NCI-H1436 treated with DMSO at 0.1 percent for 48 hours (cell line): ENCODE measurements at places on chromosomes 1 and 21.

GRCh38 chr1:182839209-182840066 lies at the start of gene DHX9:
DHX9 (plus strand) TSS chr1:182839347; CDS start chr1:182842567, 3,220 bp downstream.
- peak; percentile 61 for DNase-seq

DNA sequence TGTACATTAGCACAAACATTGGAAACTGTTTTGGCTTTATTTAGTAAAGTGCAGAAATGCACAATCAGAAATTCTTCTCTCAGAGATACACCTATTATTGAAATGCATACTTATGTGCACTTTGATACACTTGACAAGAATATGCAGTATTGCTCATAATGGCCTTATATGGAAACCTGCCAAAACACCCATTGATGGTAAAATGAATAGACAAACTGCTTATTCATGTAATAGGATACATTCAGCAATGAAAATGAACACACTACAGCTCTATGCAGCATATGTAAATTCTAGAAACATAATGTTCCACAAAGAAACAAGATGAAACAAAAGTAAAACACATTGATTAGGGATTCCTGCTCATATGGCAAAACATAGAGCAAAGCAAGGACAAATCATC lies 223.9 kb downstream of the S1PR1 start:
- DNase-seq = no peak

- no peak for DNase-seq
Measured at GRCh38 chr1:29343476-29343875, 107.2 kb downstream of the PTPRU start.

DNA sequence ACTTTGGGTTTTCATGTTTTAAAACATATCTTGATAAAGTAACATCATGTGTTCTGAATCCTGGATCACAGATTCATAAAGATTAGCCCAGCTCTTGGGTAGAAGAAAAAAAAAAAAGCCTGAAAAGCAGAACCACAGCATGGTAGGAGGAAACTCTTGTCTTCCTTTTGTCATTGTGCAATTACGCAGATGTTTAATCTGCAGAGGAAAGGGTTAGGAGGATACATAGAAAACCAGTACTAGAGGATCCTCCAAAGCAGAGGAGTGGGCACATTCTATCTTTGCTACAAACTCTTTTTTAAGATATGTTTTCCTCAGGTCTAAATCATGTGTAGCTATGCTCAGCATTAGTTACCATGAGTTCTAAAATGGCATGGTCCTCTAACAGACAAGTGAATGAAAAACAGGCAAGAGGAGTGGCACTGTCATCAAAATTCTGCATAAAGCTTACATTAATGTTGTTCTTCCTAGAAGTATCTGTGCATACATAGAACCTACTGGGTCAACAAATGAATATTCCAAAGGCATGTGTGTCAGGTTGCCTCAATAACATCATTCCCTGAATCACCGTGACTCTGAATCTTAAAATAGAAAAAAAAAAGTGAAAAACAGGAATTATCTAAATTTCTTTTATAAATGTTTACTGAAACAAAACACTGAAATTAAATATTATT lies 107.0 kb downstream of the NME7 start:
- no peak for DNase-seq

GRCh38 chr1:234668577-234668955 lies 58.6 kb upstream of the IRF2BP2 start:
- no peak for DNase-seq

- no peak for DNase-seq
Measured at GRCh38 chr1:30700528-30701257, 22.7 kb downstream of the MATN1 start.

DNA sequence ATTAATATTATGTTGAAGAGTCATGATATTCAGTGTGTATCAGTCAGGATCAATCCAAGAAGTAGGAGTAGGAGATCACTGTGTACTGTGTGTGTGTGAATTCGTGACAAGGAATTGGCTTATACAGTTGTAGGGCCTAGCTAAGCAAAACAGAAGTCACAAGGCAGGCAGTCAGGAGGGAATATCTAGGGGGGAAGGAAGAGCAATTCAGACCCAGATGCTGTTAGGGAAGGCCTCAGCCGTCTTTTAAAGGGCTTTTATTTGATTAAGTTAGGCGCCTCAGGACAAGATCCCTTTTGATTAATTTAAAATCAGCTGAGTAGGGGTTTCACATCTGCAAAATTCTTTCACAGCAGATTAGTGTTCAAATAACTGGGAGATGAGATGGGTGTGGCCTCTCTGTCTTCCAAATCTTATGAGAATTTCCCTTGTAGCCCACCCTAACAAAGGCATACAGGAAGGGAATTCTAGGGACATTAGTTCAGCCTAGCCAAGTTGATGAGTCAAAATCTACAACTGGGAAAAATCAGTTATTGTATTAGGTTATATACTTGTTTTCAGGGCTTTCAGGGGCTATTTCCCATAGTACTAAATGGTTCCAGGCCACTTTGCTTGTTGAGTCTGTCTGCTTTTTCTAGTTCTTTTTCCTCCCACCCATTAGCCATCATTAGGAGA lies 47.4 kb downstream of the ALG6 start:
- no peak for DNase-seq

- no peak for DNase-seq
Measured at GRCh38 chr1:91427741-91428140, 23.1 kb upstream of the HFM1 start.

GRCh38 chr1:223010582-223011504 lies 132.2 kb downstream of the TLR5 start:
- no peak for DNase-seq

- no peak for DNase-seq
Measured at GRCh38 chr1:171220081-171220420, 28.2 kb upstream of the FMO1 start.
